ENCODE measurements at places on chromosomes 6 and 20.

DNA sequence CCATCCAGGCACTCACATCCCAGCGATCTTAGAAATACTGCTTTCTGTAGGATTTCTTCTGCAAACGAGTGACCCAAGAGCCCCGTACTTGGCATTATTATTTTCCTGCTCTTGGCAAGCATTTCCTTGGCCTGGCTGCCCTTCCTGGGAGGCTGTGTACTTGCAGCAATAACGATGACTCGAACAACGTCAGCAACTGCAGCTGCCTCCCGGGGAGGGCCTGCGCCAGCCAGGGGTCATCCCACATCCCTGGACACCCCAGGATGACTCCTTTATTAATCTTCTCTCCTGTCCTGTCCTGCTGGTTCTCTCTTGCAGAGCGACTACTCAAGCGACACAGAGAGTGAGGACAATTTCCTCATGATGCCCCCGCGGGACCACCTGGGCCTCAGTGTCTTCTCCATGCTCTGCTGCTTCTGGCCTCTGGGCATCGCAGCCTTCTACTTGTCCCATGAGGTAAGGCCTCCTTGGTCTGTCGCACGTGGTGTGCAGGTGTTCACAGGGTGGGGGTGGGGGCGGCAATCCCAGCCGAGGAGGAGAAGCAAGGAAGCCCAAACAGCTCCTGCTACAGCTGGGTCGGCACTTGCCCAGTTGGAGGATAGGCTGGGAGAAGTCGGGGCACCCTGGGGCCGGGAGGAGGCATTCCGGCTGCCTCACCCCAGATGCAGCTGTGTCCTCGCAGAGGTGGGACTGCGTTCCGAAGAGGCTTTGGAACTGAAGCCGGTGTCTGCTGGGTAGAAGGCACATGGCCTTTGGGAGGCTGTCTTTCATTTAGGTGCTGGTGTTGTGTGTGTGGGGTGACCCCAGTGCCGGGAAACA, 115.3 kb downstream of the SYNDIG1 start:
- DNase-seq: no peak

DNA sequence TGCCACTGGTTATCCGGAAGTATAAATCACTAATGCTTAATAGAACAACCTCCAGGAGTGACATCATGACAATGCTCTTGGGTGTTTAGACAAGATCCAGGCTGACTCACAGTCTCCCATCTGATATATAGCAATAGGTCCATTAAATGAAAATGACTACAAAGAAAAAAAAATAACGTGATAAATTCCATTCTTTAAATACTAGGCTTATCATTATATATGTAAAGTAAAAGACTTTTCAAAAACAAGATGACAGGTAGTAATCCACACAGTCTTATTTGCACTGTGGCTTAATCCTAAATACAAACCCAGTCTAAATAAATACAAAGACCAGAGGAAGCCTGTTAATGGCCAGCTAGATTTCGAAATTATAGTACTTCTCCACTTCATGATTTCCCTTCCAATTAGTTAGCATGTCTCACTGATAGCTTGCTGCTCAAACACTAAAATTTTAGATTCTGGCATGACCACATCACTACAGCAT, 149.1 kb upstream of the BEND3 start:
- no peak for DNase-seq

DNA sequence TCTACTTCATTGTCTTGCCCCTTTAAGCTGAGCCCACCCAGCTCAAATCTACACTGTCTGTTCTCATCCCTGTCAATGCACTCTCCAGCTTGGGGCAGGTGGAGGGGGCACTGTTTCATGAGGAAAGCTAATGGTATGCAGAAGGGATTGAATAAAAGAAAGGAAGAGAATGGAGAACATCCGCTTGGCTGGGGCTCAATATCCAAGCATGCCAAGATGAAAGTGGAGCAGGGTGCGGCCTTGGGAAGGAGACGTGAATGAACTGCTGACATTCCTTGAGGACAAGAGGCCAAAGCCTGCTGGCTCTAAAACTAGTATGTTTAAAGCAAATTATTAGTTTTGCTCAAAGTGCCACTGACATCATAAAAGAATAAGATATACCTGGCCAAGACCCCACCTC, 24.2 kb downstream of the AKAP12 start:
- DNase-seq: no peak

- no peak for DNase-seq
Observed at GRCh38 chr20:59945175-59945574, 5.0 kb downstream of the FAM217B start.

DNA sequence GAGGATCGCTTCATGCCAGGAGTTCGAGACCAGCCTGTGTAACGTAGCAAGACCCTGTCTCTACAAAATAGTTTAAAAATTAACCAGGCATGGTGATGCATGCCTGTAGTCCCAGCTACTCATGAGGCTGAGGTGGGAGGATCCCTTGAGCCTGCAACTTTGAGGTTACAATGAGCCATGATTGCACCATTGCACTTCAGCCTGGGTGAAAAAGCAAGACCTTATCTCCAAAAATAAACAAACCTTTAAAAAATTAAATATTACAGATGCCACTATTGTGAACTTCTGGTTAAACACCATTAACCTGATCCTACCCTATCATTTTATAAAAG, 116.8 kb downstream of the ARHGAP18 start:
- DNase-seq: no peak

DNA sequence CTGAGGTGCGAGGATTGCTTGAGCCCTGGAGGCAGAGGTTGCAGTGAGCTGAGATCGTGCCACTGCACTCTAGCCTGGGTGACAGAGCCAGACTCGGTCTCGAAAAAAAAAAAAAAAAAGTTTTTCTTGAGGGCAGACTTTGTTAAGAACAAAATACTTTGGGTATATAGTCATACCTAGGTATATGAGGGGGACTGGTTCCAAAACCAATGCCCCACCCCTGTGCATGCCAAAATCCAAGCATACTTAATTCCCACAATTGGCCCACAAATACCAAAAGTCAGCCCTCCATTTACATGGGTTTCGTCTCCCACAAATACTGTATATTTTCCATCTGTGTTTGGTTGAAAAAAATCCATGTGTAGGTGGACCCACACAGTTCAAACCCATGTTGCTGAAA, 119.9 kb downstream of the INSM1 start:
- no peak for DNase-seq

GRCh38 chr6:16827627-16828026, 66.4 kb upstream of the ATXN1 start:
- DNase-seq: no peak

DNA sequence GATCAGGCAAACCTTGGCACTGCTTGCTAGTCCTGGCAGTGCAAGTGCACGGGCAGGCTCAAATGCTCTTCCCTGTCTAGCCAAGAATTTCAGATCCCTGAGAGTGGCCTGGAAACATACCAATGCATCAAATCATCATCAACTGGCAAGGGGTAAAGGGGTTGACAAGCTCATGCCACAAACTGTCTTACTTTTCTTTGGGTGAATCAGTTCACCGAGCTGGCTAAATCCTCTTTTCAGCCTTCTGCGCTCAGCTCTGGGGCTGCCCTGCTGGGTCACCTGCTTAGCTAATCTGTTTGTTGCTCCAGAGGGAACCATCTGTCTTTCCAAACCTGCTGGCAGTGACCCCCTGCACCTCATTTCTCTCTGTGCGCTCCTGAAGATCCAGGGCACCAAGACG, 59.5 kb downstream of the LYRM4 start:
- DNase-seq: no peak

- no peak for DNase-seq
Observed at GRCh38 chr6:152301021-152301764, 336.0 kb downstream of the SYNE1 start.

DNA sequence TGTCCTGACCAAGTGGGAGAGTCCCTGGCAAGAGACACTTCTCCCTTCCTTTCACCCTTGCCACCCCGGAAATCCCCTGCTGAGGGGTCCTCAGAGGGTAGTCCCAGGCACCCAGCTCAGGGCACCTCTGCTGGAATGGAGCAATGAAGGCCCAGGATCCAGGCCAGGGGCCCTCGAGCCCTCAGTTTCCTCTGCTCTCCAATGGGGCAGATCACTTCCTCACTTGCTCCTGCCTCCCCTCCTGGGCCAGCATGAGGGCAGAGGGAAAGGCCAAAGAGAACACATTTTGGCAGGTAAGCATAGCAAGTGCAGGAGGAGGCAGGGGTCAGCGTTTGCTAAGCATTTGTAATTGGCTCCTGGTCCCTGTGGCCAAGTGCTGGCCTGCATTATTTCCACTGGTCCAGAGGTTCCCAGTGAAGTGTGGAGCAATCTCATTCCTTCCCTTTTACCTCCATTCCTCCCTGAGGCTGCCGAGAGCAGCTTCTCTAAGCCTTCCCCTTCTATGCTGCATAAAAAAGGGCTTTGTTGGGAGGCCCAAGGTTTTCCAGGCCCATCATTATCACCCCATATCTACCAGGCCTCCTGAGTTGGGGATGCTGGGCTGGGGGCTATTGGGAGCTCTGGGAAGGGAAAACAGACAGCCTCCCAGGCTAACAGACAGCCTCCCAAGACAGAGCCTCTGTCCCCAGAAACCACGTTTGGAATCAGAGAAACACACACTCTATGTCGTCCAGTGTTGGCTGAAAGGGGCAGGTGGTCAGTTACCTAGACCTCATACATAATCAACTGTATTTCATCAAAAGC, 28.8 kb upstream of the VEGFA start:
- no peak for DNase-seq

DNA sequence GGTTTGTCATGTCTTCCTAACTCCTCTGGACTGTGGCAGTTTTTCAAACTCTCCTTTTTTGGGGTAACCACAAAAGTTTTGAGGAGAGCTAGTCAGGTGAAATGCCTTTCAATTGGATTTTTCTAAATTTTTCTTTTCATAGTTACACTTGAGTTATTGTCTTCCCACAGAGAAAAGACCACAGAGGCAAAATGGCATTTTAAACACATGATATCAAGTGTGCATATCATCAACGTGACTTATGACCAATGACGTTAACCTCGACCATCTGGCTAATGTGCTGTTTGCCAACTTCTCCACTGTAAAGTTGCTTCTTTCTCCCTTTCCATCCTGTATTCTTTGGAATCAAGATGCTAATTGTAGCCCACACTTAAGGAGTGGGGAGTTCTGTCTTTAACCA, 41.3 kb upstream of the SNAP25 start:
- DNase-seq: no peak

GRCh38 chr6:5119090-5119951, 34.2 kb downstream of the PPP1R3G start:
- DNase-seq: no peak

DNA sequence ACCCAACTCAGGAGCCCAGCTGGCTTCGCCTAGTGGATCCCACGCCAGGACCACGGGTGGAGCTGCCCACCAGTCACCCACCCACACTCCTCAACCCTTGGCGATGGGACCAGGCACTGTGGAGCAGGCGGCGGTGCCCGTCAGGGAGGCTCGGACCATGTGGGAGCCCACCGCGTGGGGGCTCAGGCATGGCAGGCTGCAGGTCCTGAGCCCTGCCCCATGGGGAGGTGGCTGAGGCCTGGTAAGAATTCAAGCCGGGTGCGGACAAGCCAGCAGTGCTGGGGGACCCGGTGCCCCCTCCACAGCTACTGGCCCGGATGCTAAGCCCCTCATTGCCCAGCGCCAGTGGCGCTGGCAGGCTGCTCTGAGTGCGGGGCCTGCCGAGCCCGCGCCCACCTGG, 123.1 kb upstream of the LGSN start:
- DNase-seq: no peak

GRCh38 chr6:109772883-109773431, 81.9 kb downstream of the FIG4 start:
- DNase-seq: no peak
